ENCODE measurements at places on chromosomes 16 and 17.

DNA sequence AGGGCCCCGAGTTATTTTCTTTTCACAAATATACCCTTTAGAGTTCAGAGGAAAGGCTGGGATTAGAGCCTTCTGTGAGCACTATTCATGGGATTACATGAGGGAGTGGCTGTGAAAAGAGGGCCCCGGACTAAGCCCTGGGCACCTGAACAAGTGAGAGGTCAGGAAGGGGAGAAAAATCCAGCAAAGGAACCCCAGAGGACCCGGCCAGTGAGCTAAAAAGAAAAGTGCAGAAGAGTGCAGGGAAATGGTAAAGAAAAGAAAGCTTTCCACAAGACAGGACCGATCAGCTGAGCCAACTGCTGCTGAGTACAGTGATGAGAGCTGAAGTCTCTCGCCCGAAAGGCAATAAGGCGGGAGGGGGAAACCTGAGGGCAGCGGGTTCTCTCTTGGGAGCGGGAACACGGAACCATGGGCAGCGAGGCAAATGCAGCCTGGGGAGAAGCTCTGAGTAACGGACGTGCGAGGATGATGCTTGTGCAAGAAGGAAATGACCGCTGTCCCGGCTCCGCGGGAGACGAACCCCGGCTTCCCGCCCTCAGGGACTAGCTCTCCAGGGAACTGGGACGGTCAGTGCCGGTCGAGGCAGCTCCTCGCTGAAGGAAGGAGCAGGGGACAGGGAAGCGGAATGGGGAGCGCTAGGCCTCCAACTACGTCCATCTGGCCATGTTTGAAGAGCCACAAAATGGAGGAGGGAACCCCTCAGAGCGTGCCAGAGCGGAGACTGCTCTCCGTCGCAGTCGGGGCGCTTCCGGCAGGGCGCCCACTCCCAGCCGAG lies 665 bp upstream of the ALDH3A2 start:
- peak; percentile 14 for DNase-seq

DNA sequence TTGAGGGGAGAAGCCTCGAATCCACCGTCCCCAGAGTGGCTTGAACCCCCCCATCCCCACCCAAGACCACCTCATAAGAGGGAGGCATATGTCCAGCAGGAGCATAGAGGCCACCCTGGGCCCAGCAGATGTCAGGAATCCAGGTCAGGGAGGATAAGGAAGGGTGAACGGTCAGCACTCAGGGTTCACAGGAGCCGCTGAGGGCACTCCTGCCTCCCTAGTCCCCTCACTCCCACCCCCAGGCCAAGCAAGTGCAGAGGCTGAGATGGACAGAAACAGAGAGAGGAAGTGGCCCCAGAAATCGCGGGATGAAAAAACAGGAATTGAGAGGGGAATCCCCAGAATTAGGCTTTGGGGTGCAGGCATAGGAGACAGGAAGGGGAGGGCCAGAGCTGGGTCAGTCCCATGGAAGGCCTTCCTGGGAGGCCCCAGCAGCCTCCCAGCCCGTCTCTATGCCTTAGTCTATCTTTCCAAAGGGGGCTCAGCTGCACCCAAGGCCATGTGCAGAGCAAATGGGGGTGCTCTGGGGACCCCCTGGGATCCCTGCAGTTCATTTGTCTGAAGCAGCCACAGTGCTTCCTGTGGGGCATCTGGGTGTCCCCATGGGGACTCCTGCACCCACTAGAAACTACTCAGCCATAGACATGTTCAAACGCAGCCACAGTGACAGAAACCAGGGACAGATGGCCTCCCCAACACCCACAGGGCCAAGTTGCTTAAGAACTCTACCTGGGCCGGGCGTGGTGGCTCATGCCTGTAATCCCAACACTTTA lies 1.7 kb downstream of the CMTM3 start:
- no peak for DNase-seq

- DNase-seq: no peak
These were observed 254.3 kb downstream of the WWOX start for GRCh38 chr16:78353640-78354275.

DNA sequence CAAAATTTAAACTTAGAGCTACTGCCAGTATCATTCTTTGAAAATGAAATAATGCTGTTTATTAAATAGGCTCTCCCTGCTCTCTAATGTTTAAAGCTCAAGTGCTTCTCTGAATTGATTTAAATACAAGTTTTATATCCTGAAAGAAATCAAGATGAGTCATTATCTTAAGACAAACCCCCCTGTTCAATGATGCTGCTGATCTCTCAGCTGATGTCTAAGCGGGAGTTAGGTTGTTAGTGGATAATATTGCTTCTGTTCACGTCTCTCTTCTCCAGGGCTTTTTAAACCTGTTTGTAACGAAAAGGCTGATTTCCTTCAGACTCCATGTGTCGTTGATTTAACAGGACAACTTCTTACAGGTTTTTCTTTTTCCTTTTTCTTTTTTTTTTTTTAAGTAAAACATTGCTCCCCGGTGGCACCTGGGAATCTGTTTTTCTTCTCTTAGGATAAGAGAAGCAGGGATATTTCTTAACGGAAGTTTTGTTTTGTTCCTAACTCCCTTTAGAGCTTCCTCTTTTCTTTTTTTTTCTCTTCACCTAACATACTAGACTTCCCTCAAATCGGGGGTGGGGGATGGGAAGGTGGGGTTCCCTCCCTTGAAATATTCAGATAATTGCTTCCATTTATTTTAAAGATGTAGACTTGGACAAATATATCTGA lies 807 bp upstream of the LYRM9 start:
- DNase-seq: no peak

GRCh38 chr17:75335315-75335714 lies 46.1 kb upstream of the SLC25A19 start:
- DNase-seq: no peak

DNA sequence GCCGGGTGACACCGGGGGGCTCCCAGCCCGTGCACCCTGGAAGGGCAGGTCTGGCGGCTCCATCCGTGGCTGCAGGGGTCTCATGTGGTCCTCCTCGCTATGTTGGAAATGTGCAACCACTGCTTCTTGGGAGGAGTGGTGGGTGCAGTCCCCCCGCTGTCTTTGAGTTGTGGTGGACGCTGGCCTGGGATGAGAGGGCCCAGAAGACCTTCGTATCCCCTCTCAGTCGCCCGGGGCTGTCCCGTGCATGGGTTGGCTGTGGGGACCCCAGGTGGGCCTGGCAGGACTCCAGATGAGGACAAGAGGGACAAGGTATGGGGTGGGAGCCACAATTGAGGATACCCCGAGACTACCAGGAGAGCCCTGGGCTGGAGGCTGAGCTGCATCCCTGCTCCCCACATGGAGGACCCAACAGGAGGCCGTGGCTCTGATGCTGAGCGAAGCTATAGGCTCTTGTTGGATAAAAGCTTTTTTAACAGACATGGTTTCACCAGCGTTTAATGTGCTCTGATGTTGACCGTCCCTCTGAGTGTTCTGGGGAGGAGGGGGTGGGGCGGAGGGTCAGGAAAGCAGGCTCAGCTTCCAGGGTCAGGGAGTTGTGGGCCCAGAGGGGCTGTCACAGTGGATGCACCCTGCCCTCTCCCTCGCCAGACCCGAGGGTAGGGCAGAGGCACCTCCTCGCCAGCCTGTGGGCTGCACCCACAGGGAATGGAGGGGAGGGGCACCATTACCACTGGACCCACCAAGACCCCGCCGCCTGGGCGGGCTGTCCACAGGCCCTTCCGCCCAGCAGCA lies 5.4 kb downstream of the SPATA2L start:
- DNase-seq: no peak

DNA sequence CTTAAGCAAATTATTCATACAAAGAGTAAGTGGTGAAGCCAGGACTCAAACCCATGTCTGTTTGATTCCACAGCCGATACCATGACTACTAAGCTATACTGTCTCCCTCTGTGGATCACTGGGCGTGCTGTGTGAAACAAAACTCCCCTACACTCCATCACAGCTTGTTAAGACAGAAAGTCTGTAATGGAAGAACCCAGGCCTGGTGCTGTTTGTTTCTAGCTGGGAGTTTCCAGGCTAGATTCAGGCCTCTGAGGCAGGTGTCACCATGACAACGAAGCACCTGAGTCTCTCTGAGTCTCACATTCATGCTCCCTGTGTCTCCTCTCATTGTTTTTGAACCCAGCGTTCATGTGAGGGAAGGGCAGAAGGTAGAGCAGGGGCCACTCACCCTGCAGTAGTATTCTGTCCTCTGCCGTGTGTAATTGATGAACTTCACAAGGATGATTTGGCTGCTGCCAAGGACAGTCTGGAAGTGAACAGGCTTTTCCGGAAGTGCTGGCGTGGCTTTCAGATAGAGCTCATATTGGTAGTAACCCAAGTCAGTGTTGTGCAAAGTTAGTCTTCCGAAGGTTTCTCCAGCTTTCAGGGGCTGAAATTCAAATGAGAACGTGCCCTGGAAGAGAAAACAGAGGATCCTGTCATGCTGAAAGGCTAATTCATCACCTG lies 8.6 kb upstream of the VAC14 start:
- no peak for DNase-seq
